ENCODE measurements at places on chromosomes 6 and 20. TPM values are rescaled to one million over a fixed set of nuclear protein-coding genes. Genes with fewer than 3 reads are reported as not detected.

Gene PI16
- total RNA-seq = 1.1 TPM

Gene PRDM1
- 70.9 TPM for total RNA-seq

Gene OTOR
- not detected for total RNA-seq

DNA sequence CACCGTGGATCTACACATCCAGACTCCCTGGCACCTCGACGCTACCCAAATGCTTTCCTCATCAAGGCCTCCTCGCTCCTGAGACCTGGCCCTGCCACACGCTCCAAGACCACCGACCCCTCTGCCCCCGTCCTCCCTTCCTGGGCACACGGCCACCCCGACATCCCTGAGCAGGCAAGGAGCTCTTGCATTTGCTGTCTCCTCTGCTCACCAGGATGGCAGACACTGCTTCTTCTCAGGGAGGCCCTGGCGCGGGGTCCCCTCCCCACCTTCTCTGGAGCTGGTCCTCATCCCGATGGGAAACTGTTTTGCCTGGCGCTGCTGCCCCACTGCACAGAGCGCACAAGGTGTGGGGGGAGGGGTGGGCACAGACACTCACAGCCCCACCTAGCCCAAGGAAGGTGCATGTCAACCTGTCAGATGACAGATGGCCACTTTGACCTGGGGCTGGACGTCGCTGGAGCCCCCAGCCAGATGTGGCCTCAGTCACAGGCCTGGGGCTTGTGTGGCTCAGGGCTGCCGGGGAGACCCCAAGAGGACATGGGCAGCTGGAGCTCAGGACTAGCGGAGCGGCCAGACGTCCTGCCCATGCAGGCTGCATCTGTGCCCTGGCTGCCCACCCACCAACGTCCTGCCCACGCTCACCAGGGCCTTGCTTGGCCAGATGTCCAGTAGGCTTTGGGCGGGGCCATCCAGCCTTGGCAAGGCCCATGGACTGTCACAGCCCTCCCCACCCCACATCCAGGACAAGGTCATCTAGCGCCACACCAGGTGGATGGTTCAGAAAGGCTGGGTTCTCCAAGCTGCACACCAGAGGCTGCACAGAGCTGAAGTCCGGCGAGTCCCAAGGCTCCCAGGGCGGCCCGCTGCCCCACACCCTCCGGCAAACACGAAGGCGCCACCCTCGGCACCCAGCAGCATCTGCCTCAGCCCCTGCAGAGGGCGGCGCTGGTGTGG, 6.2 kb upstream of the KCNQ2 start:
- H3K36me3 ChIP-seq = no peaks in the 10 kb centered on the region
- H3K4me1 ChIP-seq = peaks cover 7% of the 10 kb centered on the region
- H3K4me3 ChIP-seq = no peak overlapping the region
- no peak for DNase-seq
- H3K27me3 ChIP-seq = peaks cover 49% of the 10 kb centered on the region

DNA sequence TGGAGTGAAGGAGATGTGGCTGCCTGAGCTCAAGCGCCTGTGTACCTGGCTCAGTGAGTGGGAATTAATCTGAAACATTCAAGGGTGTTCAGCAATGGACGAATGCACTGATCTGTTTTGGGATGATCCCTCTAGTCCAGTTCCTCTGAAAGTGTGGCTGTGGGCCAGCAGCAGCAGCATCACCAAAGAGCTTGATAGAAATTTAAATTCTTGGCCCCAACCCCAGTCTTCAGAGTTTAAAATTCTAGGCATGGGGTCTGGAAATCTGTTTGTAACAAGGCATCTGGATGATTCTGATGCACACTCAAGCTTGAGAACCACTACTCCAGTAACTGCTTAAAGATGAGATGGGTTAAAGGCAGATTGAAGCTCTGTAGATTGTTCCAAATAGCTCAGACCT, 59.2 kb downstream of the STMND1 start:
- DNase-seq = no peak
- H3K4me3 ChIP-seq = no peak overlapping the region
- H3K27me3 ChIP-seq = peaks cover 13% of the 10 kb centered on the region
- no peak overlapping the region for H3K27ac ChIP-seq
- H3K36me3 ChIP-seq = no peaks in the 10 kb centered on the region

DNA sequence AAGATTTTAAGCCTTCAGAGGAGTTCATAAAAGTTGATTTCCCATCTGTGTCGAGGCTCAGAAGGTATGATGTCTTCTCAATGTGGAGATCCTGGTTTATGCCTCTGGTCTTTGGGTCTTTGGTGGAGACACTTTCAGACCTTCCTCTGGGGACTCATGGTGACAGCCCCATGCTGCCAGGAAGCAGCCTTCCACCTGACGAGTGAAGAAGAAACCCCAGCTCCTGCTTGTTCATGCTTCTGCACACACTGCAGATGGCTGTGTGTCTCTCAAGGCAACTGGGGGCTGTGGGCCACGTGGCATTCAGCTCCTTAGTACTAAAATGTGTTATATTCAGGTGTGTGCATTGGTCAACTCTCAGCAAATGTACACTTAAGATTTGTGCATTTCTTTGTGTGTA, 4.9 kb upstream of the SCP2D1 start:
- no peak overlapping the region for H3K4me3 ChIP-seq
- H3K36me3 ChIP-seq = no peaks in the 10 kb centered on the region
- no peaks in the 10 kb centered on the region for H3K4me1 ChIP-seq
- no peak overlapping the region for H3K27ac ChIP-seq

- no peaks in the 10 kb centered on the region for H3K4me1 ChIP-seq
- peaks cover 26% of the 10 kb centered on the region for H3K27me3 ChIP-seq
- no peaks in the 10 kb centered on the region for H3K36me3 ChIP-seq
- no peak overlapping the region for H3K4me3 ChIP-seq
- no peak overlapping the region for H3K27ac ChIP-seq
Observed at GRCh38 chr20:58742668-58743566, 50.3 kb downstream of the NPEPL1 start.
